Epithelial cell of prostate (primary cell): ENCODE measurements at places on chromosomes 16 and 17.

GRCh38 chr17:27455236-27455913 is 873 bp upstream of the KSR1 start:
- DNase-seq, result no peak

DNA sequence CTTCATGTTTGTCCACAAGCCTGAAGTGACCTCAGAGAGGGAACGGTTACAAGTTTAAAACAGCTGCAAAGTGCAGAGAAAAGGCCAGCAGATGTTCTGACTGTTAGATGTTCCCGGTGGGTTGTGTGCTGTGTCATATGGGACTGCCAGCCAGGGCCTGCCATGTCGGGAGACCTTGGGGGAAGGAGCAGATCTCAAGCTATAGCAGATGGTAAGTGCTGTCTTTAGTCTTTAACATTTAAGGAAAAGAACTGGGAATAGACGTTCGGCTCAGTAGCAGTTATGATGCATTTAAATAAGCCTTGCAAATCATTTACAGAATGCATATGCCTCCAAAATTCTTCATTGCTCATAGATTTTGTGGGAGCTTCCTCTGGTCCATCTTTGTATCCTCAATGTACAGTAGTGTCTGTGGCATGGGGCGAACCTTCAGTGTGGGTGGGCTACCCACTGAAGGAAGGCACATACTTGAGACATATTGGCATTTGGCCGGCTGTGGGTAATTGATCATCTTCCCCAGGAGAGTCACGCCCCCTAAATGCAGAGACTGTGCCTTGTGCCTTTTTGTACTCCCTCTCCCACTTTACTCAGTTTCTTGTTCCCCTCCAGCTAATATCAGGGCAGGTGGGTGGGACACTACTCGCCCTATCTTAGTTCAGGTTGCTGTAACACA is 131.9 kb downstream of the NPIPB5 start:
- no peak for DNase-seq

- peak; percentile 73 for DNase-seq
Measured at GRCh38 chr17:7841396-7841914, 7.4 kb downstream of the KDM6B start.

- DNase-seq, result no peak
Measured at GRCh38 chr17:10803350-10803749, 549 bp downstream of the TMEM238L start.

GRCh38 chr16:67017810-67018488 is 11.0 kb upstream of the CBFB start:
- peak; percentile 96 for DNase-seq

DNA sequence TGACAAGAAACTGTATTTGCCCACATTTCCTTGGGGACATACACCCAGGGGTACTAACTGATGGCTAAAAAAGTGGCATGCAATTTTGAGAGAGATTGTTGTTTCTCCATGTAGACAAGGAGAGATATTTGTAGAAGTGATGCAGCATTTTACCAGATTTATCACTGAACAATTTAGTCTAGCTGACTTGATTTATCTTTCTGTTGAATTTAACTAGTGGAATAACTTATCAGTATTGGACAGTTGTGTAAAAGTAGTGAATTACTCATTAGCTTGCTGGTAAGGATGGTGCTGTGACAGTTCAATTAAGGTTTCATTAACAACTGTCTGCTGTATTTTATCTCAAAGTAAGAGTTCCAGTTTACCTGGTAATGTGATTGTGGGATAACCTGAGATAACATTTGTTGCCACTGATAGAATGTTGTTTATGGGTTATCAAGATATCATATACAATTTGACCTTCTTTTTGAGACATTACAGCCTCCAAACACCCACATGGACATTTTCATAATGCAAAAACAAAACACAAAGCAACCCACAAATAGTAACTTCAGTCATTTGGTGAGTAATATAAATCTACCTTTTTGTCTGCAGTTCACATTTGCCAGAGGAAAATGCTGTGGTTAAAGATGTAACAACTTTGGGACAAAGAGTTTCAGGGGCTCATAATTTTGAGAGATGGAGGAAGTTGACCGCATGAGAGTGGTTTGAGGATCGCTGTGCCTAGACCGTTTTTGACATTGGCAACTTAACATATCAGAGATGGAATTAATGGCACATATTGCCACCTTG is 3.8 kb downstream of the NLK start:
- no peak for DNase-seq

GRCh38 chr16:85947230-85948137 is 48.5 kb downstream of the IRF8 start:
- DNase-seq, result no peak

DNA sequence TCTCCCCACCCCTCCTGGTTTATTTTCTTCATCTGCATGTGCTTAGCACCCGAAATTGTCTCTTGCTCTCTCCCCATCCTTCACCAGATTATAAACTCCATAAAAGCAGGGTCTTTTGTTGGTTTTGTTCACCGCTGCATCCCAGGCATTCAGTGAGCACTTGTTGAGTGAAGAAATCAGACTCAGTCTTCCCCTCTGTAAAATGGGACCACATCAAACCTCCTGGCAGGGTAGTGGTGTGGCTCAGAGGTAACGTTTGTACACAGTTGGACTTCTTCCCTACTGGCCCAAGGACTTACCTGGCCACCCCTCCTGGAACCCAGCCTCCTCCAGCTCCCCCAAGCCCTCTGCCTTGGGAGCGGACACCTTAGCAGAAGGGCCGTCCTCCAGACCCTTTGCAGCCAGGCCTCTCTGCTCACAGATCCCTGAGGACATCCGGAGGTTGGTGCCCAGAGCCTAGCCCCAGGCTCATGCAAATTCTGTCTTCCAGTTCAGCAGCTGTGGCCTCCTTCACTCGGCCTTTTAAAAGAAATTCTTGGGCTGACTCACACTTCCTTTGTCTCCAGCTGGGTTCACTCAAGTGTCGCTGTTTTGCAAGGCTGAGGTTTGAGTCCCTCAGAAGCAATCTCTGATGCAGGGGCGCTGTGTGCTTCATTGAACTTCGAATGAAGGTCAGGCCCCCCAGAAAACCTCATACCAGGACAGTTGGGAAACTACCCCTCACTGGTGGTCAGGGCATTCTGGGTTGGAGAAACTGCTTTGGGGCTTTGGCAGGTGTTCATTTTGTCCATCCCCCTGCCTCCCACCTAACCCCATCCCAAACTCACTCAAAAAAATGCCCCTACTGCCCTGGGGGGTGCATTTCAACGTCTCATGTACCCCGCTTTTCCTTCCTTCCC is 16.8 kb upstream of the RMI2 start:
- DNase-seq, result no peak

- DNase-seq, result no peak
Measured at GRCh38 chr16:88743693-88744576, 37.6 kb downstream of the CTU2 start.

- no peak for DNase-seq
Measured at GRCh38 chr17:12521416-12521815, 144.3 kb upstream of the MYOCD start.

DNA sequence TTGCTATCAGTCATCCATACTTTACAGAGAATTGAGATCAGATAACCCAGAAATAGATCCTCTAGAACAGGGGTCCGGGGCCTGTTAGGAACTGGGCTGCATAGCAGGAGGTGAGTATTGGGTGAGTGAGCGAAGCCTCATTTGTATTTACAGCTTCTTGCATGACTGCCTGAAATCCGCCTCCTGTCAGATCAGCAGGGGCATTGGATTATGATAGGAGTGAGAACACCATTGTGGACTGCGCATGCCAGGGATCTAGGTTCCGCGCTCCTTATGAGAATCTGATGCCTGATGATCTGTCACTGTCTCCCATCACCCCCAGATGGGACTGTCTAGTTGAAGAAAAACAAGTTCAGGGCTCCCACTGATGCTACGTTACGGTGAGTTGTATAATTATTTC is 13.0 kb upstream of the SCIMP start:
- DNase-seq, result no peak
